ENCODE measurements at places on chromosomes 2 and 18. TPM values are rescaled to one million over a fixed set of nuclear protein-coding genes. Genes with fewer than 3 reads are reported as not detected.

GRCh38 chr2:235698028-235698427 lies 204.2 kb downstream of the AGAP1 start:
- no peak for DNase-seq

GRCh38 chr2:30487603-30488002 lies 40.6 kb downstream of the LCLAT1 start:
- DNase-seq: no peak

DNA sequence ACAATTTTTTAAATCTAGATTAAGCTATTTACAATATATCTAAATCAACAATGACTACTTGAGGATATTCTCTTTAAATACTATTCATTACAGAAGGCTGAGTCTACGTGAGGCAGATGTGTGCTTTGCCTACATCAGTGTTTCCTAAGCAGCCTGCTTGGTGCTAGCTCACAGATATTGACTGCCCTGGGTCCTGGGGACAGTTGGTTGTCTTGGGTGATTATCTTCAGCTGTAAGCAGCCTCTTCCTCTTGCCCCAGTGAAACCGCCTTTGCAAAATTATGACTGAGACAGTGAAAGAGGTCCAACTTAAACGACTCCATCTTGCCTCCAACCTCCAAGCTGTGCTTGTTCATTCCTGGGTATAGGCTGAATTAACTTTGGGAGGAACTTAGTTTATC lies 39.6 kb upstream of the CCDC88A start:
- no peak for DNase-seq

- DNase-seq: no peak
Measured at GRCh38 chr2:64134813-64135212, 9.4 kb downstream of the PELI1 start.

GRCh38 chr2:64582774-64583340 lies 58.7 kb downstream of the AFTPH start:
- no peak for DNase-seq

DNA sequence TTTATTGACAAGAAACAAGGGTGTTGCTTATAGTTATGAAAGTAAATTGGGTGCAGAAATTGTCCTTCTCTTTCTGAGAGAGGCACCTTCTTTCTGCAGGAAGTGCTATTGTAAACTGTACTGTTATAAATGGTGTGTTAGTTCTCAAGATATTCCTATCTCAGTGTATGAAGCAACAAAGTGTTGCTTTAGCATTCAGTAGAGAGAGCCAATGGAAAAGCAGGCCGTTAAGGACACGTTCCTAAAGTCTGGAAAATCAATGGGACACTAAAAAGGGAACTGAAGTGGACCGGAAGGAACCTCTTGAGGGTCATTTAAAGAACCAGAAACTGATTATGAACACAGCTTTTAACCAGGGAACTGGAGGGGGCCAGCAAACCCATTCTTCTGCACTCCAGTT lies 510.0 kb upstream of the ZEB2 start:
- no peak for DNase-seq

DNA sequence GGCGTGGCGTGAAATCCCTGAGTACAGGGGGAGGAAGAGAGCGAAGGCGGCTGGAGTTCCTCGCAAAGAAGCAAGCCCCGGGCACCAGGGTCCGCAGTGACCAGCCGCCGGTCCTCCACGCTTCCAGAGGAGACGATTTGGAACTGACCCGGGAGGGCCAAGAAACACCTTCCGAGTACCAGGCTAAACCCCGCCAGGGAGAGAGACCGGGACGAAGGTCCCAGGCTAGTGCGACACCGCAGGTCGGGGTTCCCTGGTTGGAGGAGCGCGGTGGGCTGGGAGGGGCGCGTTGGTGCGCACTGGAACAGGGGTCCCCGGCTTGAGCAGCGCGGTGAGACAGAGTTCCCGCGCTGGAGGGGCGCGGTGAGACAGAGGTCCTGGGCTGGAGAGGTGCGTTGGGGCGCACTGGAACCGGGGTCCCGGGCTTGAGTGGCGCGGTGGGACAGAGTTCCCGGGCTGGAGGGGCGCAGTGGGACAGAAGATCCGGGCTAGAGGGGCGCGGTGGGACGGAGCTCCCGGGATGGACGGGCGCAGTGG lies 901 bp downstream of the WDFY1 start:
- DNase-seq: no peak

- no peak for DNase-seq
Measured at GRCh38 chr2:20818820-20819219, 4.1 kb downstream of the LDAH start.

DNA sequence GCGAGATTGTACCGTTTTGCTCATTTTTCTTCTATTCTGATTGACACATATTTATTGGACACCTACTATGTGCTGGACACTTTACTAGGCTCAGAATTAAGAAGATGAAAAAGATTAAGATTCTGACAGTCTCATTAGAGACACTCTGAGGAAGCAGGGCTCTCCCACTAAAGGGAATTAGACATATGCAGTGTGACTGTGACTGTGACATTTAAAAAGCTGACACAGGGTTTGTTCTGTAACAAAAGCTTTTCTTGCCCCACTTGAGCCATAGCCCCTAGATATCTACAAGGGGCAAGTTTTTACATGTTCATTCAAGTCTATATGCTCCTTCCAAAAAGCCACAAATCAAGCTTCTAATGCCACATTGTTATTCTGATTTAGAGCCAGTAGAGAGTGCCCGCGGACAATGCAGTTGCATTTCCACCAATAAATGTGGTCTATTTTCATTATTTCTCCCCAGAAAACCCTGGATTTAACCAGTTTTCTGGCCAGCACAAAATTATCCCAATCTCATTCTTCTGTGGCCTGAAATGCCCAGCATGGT lies 9.8 kb downstream of the ARHGAP25 start:
- DNase-seq: peak; percentile 74

DNA sequence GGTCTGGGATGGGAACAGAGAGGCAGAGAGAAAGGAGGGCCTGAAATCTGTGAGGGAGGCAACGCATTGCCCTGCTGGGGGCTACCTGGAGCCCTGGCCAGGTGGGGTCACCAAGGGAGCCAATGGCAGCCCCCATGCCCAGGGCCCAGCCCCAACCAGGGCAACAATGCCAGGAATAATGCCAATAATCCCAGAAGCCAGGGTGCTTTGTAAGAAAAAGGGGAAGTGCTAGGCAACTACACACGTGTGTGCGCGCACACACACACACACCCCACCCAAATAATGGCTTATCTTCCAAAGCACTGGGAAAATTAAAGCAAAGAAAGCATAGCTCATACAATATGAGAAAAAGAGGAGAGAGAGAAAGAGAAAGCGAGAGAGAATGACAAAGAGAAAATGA lies 7.0 kb upstream of the CLEC4F start:
- DNase-seq: no peak

DNA sequence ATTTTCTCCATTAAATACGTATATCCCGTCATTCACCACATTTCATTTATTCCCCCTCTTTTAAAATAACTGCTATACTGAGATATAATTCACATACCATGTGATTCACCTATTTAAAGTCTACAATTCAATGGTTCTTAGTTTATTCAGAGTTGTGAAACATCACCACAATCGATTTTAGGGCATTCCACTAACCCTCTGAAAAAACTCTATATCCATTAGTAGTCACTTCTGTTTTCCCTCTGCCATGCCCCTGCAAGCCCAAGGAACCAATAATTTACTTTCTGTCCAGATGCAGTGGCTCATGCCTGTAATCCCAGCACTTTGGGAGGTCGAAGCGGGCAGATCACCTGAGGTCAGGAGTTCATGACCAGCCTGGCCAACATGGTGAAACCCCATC lies 95.5 kb upstream of the FZD5 start:
- no peak for DNase-seq

Gene PARD6G
- total RNA-seq: 12.4 TPM

Gene PREB
- 46.1 TPM for total RNA-seq

Gene PCARE
- not detected for total RNA-seq
